Upper lobe of left lung (tissue), 6 donors: ENCODE measurements at places on chromosomes 1 and 21. TPM values are rescaled to one million over a fixed set of nuclear protein-coding genes. Genes with fewer than 3 reads are reported as not detected.

Gene KRTAP13-2
- not detected for total RNA-seq

Gene BSND
- total RNA-seq = under 0.01 TPM

Gene HFM1
- 3.4 TPM for total RNA-seq

Gene TMEM9
- total RNA-seq = 73.6 TPM

Gene CFAP141
- total RNA-seq = 6.5 TPM

Gene PLA2G2F
- total RNA-seq = not detected

DNA sequence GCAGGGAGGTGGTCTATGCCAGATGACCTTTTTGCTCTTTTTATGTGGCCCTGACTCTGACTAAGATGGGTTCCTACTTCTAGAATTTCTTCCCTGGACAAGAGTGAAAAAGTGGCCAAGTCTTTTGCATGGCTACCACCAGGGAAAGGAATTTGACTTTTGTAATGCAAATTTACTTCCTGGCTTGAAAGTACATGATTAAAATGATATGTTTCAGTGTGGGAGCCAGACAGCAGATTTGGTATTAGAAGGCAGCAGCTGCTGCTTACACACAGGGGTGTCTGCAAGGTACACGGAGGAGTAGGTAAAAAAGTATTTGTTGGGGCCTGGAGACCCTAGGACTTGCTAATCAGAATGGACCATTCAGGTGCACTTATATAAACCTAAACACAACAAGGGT, 78.4 kb downstream of the KCND3 start:
- no peak for DNase-seq

DNA sequence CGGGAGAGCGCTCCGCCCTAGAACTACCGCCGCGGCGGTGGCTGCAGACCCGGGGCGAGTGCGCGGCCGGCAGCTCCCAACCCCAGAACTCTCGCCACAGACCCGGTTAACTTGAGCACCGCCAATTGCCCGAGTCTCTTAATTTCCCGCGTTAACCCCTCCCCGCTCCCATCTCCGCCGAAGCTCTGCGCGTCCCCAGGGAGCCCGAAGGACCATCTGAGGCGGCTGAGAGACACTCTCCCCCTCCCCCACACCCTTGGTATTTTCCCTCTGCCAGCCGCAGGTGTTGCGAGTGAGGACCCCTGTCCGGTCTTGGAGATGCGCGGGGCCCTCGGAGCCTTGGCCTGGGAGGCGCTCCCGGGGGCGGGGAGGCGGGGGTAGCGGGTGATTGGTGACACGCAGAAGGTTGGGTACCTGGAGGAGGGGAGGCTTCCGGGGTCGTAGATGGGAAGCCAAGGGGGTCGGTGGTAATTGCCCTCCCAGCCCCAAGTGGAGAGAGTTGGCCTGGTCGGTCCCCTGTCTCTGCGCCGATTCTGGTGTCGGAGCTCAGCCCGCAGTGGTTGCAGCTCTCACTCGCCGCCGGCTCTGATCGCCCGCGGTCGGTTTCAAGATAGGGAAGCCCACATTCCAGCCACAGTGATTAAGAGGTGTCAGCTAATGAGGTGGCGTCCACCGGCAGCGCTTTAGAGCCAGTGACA, 858 bp upstream of the SUSD4 start:
- DNase-seq = peak; percentile 82

DNA sequence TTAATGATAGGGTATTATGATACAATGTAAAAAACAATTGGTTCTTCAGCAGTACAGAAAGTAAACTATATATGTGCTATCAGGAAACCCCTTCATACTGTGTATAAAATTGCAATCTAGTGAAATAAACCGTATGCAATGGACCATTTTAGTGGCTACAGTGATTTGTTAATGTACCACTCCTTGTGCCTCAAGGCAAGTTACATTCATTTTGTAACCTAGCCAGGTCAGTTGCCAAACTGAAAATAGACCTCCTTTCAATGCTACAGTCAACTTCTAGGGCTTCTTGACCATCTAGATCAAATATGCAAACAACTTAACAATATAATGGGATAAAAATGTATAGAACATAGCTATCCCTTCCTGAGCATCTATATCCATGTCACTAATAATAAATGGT, 52.0 kb upstream of the RAVER2 start:
- DNase-seq = no peak

DNA sequence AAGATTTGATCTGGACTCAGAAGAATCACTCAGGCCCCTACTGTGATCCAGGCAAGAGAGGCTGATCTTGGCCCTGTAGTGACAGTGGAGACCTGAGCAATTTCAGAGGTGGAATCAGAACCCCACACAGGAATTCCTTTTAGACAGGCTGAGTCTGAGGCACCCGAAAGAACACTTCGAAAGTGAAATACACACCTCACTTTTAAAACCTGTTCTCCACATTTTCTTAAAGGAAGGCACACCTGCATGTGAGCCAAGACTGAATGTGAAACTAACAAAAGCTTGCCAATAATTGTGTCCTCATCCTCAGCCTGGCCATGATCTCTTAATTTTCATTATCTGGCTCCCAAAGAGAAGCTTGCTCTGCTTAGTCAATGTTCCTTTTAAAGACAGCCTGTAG, 32.2 kb downstream of the SIPA1L2 start:
- DNase-seq = no peak

DNA sequence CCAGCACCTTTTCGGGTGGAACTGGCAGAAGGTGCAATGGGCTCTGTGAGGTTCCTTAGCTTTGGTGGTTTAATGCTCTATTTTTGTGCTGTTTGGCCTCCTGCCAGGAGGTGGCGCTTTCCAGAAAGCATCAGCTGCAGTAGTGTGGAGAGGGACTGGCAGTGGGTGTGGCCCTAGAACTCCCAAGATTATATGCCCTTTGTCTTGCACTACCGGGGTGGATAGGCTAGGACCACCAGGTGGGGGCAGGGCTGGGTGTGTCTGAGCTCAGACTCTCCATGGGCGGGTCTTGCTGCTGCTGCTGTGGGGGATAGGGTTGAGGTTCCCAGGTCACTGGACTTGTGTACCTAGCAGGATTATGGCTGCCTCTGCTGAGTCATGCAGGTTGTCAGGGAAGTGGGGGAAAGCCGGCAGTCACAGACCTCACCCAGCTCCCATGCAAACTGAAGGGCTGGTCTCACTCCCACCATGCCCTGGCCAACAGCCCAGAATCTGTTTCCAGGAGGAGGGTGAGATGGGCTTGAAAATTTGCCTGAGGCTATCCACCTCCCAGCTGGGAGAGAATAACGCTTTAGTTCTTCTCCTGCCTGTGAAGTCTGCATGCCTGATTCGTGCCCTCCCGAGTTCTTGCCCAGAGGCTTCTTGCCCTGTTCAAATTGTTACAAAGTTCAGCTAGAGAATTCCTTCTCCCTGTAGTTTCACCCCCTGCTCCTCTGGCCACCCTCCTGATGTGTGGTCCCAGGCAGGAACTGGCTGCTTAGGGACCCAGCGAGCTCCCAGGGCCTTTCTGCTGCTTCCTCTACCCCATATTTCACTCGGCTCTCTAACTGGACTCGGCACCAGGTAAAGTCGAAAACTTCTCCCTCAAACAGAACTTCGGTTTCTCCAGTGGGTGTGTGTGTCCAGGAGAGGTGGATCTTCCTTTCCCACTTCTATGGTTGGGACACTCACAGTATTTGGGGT, 76.5 kb upstream of the BTG3 start:
- peak; percentile 33 for DNase-seq

DNA sequence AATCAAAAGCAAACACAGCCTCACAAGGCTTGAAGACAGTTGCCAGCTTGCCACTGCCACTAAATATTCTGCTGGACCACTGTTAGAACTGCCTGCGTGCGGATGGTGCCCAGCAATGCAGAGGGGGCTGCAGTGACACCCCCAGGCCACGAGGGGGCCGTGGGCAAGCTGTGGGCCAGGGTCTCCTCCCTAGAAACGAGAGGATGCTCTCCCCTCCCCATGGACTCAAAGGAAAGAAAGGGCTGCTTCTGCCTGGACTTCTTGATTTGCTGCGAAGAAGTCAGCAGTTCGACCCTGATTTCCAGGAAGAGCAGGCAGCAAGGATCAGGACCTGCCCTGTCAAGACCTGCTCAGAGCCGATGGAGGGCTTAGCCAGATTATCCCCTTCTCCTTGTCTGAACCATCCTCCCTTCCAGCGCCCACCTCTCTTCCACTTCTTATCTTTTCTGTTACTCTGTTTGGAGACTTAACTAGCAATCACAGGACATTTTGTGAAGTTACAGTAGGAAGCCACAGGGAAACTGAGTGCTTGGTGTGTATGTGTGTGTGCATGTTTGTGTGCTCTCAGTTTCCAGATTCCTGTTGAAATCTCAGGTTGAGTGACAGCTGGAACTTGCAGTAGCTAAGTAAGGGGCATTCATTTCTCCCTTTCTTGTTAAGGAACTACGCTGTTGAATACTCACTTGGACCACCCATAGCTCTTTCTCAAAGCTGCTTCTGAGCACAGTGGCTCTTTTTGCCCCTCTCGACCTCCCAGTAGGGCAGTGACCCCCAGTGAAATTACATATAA, 2.7 kb downstream of the MAN1C1 start:
- DNase-seq = peak; percentile 86

DNA sequence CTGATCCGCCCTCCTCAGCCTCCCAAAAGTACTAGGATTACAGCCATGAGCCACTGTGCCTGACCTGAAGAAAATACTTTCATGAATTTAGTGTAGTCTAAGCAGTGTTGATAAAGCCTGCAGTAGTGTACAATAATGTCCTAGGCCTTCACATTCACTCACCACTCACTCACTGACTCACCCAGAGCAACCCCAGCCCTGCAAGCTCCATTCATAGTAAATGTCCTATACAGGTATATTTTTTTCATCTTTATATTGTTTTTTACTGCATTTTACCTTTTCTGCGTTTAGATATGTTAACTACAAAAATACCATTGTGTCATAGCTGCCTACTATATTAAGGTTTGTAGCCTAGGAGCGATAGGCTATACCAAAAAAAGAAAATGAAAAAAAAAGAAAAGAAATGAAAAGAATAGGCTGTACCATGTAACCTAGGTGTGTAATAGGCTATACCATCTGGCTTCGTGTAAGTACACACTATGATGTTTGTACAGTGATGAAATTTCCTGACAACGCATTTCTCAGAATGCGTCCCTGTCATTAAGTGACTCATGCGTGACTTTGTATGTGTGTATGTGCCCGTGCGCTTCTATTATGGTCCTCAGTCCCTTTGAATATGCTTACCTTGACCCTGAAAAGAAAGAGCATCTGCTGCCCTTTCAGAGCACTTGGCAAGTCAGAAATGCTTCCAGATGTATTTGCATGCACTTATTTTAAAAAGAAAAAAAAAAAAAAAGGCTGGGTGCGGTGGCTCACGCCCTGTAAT, 9.2 kb upstream of the SLAMF8 start:
- DNase-seq = no peak

DNA sequence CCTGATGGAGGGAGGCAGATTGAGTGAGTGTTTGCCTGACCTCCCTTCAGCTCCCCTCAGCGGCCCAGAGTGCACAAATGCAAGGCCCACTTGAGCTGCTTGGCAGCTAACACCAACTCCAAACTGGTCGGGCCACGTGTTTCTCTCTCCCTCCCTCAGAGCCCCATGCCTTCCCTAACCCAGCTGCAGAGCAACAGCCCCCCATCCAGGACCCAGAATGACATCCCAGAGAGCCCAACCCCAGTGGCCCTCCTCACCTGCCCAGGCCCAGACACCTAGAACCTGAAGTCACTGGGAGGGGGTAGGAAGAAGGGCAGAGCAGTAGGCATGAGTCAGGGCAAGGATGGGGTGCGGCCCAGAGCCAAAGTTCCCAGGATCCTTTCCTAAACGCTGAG, 789 bp upstream of the S100A14 start:
- DNase-seq = peak; percentile 75

DNA sequence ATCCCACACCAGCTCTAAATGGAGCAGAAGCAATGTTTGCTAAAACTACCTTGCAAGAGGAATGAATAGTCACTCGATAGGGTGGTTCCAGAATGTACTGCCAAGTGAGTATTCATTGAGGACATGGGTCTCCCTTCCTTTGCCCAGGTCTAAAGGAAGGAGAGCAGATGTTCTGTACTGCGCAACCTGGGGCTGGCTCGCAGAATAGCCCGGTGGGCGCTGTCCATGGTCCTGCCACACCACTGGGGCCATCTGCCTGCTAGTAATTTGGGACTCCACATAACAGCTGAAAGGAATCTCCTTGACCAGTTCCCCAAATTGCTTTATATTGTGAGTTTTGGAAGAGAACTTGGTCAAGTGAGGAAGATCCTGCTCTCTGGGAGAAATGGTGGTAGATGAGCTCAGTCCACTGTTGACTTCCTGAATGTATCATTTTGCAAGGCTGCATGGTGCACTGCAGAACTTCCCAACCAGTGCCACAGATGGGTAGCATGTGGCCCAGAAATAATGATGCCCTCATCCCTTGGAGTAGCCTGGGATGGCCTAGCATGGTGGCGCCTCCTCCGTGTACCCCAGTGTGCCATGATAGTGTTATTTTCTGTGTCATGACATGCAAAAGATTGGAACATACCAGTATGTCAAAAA, 5.7 kb downstream of the SLC6A17 start:
- DNase-seq = peak; percentile 31

DNA sequence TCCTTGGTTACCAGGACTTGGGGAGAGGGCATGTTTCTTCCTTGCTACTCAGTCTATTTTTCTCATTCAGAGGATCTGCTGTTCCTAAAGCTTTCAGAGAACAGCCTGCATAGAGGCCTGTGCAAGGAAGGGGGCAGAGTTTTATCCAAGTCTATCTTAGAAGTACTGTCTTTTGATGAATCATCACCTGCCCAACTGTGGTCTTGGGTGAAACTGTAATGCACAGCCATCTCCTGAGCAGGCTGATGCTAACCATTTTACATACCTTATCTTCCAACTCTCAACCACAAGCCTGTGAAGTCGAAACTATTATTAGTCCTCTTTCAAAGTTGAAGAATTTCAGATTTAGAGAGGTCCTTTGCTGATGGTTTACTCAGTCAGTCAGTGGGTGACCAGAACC, 368.0 kb downstream of the HHAT start:
- DNase-seq = no peak

- DNase-seq = peak; percentile 92
These were observed 1.1 kb downstream of the NMNAT2 start for GRCh38 chr1:183416850-183417771.

- DNase-seq = no peak
These were observed 8.9 kb downstream of the ZBTB7B start for GRCh38 chr1:155011437-155012025.

DNA sequence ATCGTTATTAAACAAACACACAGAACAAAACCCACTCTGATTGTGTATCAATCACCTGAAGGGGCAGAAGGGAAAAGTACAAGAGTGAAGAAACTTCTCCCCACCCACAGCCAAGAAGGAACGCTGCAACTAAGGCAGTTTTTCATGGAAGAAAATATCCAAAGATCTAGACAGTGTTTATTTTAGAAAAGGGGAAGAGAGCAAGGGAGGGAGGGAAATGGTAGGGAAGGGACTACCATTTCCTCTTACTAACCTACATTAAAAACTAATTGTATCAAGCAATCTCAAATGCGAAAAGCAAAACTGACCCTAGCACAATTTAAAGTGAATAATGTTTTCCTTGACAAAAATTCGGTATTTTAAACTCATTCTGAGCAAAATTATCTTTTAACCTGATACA, 3.5 kb downstream of the NRIP1 start:
- no peak for DNase-seq
